ENCODE measurements at places on chromosomes 1 and 21.
A peak's percentile ranks its signal among the peaks of the same experiment; 100 is the strongest.

DNA sequence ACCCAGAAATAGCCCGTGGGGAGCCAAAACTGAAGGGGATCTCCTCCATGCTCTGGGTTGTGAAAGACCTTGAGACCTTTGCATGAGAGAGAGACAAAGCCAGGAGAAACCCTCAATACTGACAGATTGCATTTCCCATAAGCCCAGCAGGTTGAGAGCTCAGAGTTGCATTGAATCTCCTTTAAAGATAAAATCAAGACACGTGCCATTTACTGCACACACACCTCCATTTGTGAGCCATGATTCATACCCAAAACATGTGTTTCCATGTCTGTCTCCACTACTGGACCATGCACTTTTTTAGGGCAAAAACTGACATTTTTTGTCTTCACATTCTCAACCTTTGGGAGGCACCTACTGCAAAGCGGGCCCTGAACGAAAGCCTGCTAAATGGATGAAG lies 144.0 kb upstream of the NRIP1 start:
- DNase-seq: no peak

DNA sequence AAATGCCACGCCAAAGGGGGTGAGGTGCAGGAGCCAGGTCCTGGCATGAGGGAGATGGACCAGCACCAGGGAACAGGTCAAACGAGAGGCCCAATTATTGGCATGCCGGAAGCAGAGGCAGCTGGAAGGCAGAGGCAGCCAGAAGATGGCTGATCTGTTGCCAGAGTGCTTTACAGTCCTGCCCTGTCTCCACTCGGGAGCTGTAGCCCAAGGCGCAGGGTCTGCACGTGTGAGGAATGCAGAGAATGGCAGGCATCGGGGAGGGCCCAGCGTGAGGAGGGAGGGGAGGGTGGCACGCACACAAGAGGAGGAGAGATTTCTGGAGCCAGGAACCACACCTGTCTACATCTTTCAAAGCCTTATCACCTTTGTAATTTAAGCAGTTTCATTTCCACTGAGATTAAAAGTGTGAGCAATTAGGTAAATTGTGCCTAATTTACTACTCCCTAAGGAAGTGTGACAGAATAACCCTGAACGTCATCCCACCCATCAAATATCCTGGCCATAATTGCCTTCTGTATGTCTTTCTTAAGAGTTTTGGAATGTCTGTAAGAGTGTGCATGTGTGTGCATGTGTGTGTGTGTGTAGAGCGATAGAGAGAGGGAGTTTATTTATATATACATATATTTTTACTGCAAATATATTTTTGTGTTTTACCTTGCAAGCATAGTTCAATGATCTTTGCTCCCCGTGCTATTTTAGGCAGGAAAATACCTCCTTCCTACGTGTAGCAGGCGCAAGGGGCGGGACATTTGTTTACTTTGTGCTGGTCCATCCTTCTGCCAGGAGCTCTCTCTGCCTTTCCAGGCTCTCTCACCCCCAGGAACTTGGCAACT lies 125.5 kb upstream of the SERBP1 start:
- DNase-seq: no peak

- peak; percentile 11 for DNase-seq
These were observed 591.7 kb downstream of the PLPP3 start for GRCh38 chr1:55987491-55988249.

GRCh38 chr1:79323239-79324025 lies 316.9 kb upstream of the ADGRL4 start:
- DNase-seq: peak; percentile 65

DNA sequence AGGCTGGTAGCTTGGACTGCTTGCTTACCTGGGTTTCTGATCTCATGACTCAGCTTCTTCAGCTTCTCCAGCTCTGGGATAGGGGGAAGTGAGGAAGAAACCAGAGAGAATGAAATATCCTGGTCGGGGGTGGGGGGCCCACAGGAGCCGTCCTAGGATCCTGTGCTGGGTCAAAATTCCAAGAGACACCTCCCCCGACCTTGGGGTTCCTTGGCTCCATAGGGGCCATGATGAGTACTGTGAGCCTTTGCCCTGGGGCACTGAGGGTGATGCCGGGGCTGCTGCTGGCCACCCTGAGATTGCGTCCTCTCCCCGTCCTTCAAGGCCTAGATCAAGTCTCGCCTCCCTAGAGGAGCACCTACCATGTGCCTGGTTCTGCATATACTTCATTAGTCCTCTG lies 40.0 kb downstream of the MYOM3 start:
- no peak for DNase-seq

- DNase-seq: no peak
These were observed 2.3 kb upstream of the MKNK1 start for GRCh38 chr1:46606255-46606965.

- no peak for DNase-seq
These were observed 181.5 kb downstream of the NPHP4 start for GRCh38 chr1:5810553-5811270.

DNA sequence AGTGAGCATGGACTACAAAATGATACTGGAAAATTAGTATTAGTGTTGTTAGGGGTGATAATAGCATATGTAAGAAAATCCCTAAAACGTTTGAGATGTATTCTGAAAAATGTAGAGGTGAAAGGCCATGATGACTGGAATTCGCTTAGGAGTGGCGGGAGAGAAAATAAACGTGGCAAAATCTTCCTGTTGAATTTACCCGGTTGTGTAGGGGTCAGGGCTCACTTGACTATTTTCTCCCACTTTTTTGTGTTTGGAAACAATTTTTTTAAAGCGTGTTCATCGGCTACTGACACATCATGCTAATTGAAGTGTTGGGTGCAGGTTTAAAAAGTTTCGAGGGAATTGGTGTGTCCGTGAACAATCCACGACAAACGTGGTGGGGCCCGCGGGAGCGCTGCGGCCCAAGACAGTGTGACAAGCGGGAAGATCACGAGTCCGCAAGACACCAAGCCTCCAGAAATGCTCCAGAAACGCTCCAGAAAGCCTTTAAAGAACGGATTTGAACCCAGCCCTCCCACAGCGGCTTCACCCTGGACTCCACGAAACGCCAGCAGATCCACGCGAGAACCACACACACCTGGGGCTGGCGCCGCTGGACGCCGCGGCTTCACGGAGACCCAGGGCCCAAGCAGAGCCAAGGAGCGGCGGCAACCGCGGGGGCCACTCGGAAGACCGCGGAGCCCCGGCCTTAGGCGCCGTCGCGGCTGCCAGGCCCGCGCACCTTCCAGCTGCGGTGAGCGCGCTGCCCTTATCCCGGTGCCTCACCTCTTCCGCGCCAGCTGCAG lies 573 bp downstream of the PSMG1 start:
- DNase-seq: no peak

All from GM03348 (cell line).